ENCODE measurements at places on chromosomes 2 and 18.

GRCh38 chr2:105814291-105814940, 69.7 kb downstream of the NCK2 start:
- DNase-seq: no peak

GRCh38 chr18:42183746-42184145, 228.7 kb downstream of the PIK3C3 start:
- no peak for DNase-seq

- no peak for DNase-seq
These were observed 74.9 kb downstream of the TDRD15 start for GRCh38 chr2:21198637-21199036.

DNA sequence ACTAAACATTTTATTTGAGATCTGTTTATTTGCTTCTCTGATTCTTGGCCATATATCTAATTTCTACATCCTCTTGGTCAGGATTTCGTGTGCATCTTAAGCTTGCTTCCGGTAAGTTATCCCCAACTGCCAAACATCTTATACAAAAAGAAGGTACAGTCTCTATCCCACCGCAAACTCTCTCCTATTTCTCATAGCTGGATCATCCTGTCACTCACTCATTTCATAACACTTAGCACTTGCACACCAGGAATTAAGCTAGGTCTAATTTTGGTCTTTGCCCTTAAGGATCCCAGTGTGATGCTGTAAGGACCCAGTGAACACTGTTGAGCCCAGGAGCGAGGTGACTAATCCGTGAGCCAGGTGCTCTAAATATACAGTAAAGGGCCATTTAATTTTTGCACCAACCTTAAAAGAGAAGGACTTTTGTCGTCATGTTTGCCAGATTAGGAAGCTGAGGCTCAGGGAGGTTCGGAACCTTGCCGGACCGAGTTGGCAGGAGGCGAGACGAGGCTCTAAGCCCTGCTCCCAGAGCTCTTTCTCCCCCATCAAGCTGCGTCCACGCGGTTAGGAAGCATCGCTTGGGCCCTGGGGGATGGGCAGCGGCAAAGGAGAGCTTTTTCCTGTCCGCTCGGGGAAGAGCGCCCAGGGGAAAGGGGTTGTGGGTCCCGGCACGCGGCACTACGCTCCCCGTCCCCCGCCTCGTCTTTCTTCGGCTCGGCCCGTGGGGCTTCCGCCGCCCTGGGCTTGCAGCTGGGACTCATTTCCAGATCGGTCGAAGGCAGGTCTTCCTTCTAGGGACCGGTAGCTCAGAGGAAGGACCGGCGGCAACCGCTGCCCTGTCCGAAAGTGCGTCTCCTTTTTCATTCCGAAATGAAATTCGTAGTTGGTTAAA, 4.1 kb upstream of the ITPRIPL1 start:
- DNase-seq: peak; percentile 22

DNA sequence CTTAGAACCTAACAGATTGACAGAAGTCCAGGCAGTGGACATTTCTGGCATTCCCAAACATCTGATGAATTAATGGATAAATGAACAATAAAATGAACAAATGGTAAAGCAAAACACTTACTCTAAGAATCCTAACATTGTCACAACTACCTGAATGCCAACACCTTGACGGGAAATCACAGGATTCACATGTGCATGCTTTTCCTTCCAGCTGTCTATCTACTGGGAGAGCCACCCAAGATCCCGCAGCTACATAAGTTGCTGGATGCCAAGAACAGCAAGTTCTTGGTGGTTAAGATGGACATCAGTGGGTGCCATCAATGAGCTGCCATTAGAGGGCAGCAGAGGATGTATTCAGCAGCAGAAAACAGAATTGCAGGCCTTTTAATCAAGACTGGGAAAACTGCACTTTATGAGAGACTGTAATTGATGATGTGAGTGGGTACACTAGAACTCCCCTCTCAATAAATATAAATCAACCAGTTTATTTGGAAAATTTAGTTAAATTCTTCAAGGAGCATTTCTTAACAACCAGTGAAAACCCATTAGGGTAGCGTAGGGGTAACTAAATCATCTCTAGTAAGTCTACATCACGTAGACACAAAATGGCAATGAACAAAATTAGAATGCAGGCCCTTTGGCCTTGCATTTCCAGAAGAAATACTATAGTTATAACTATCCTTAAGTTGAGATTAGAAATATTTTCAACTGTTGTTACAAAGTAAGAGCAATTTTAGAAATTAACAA, 45.6 kb downstream of the SESTD1 start:
- DNase-seq: peak; percentile 53

GRCh38 chr18:47146206-47146605, 4.1 kb downstream of the HDHD2 start:
- no peak for DNase-seq

DNA sequence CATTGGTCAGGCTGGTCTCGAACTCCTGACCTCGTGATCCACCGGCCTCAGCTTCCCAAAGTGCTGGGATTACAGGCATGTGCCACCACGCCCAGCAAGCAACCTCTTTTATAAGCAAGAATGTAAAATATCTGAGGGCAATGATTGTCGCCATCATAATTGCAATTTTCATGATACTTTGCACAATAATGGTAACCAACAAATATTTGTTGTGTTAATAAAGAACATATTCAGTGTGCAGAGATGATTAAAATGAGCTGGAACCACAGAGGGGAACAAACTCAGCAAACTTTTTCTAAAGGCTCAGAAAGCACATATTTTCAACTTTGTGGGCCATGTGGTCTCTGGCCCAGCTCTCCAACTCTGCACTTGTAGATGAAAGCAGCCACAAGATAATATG, 115.2 kb upstream of the SIX2 start:
- DNase-seq: no peak

- no peak for DNase-seq
These were observed 190.1 kb upstream of the AGAP1 start for GRCh38 chr2:235303499-235304291.

DNA sequence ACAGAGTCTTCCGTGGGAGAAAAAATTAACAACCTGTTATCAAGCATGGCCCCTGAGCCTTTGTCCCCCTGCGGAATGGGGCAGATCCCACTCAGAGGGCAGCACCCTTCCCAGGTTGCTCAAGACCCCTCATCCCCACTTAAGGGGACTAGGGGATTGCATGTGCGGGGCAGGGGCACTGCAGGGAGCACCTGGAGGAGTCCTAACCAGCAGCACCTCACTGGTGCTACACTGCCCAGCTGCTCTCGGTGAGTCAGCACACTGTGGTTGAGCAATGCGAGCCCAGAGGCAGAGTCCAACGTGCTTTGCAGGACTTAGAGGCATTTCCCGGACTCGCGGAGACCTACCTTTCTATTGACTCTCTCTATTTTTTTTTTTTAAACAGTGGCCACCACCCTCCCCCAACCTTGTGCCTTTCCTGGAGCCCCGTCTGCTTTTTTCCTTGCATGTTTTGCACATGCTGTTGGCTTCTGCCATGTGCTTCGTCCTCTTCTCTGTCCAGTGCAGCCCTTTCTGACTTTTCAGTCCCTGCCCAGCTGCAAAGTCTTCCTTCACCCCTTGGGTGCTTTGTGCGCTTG, 74.0 kb downstream of the IL1R2 start:
- DNase-seq: no peak

- no peak for DNase-seq
These were observed 1.8 kb downstream of the ASIC4 start for GRCh38 chr2:219515874-219516629.

GRCh38 chr2:86274918-86275275, 62.5 kb downstream of the REEP1 start:
- no peak for DNase-seq

- peak; percentile 83 for DNase-seq
These were observed 273.0 kb upstream of the ID2 start for GRCh38 chr2:8408560-8409460.

- no peak for DNase-seq
These were observed 174.8 kb upstream of the ACAA2 start for GRCh38 chr18:49988101-49988500.
